Endothelial cell (in vitro differentiated cells): ENCODE measurements at places on chromosomes 7 and 10. TPM values are rescaled to one million over a fixed set of nuclear protein-coding genes. Genes with fewer than 3 reads are reported as not detected.
A peak's percentile ranks its signal among the peaks of the same experiment; 100 is the strongest.

GRCh38 chr10:49397036-49397999 lies 1.4 kb upstream of the DRGX start:
- no peak overlapping the region for H3K27ac ChIP-seq
- H3K27me3 ChIP-seq, result peaks cover 22% of the 10 kb centered on the region

The C7orf33 gene
- not detected for total RNA-seq

DNA sequence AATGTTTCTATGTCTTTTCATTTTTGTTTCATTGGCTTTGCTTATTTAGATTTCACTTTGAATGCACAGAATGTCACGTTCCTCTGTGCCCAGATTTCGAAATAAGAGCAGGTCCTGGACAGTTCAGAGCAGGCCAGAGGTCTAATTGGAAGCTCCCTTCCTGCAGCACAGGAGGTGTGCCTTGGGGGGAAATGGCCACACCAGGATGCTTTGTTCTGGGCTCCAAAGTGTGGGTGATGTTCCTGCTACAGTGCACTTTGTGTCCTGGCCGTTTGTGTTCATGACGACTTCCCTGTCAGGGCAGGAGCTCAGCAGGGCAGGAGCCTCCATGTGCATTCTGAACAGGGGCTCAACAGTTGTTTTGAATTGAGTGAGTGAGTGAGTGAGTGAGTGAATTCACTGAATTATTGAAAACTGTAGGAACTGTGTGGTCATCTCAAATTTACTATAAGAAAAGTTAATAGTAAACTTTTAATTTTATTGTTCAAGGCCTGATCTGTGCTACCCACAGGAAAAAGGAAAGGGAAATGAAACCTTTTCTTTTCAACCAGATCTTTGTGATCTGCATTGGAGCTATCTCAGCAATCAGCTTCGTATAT lies 109.5 kb upstream of the GJD4 start:
- peak; percentile 39 for DNase-seq
- peaks cover 17% of the 10 kb centered on the region for H3K36me3 ChIP-seq
- peak overlapping the region; percentile 96 for H3K27ac ChIP-seq
- H3K4me1 ChIP-seq, result peaks cover 71% of the 10 kb centered on the region
- H3K27me3 ChIP-seq, result peaks cover 14% of the 10 kb centered on the region

The METTL27 gene
- total RNA-seq, result 6.1 TPM

- H3K4me1 ChIP-seq, result no peaks in the 10 kb centered on the region
- H3K4me3 ChIP-seq, result no peak overlapping the region
- no peaks in the 10 kb centered on the region for H3K36me3 ChIP-seq
- no peak overlapping the region for H3K27ac ChIP-seq
- no peak for DNase-seq
Measured at GRCh38 chr10:115727129-115727528, 545.9 kb downstream of the GFRA1 start.

The TMEM106B gene
- 23.2 TPM for total RNA-seq

- H3K27ac ChIP-seq, result no peak overlapping the region
- DNase-seq, result no peak
- no peak overlapping the region for H3K4me3 ChIP-seq
- no peaks in the 10 kb centered on the region for H3K36me3 ChIP-seq
Measured at GRCh38 chr10:6072215-6072934, 10.2 kb upstream of the IL2RA start.

DNA sequence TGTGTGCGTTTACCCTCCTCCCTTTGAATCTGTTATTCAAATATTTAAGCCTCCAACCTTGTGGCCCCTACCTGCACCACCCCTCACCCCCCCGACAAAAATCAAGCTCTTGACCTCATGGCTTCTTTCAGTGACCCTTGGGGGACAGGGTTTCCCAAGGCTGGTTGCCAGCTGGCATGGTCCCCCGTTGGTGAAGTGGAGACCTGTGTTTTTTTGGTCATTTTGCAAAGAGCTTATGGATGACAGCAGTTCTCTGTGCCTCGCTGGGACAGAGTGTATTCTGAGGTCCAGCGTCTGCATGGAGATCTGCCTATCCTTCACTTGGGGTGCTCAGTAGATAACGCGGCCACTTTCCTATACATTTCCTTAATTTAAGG lies 111.0 kb downstream of the TCF7L2 start:
- peaks cover 3% of the 10 kb centered on the region for H3K27me3 ChIP-seq
- H3K4me3 ChIP-seq, result peak overlapping the region; percentile 8
- H3K36me3 ChIP-seq, result peaks cover 6% of the 10 kb centered on the region
- DNase-seq, result no peak

DNA sequence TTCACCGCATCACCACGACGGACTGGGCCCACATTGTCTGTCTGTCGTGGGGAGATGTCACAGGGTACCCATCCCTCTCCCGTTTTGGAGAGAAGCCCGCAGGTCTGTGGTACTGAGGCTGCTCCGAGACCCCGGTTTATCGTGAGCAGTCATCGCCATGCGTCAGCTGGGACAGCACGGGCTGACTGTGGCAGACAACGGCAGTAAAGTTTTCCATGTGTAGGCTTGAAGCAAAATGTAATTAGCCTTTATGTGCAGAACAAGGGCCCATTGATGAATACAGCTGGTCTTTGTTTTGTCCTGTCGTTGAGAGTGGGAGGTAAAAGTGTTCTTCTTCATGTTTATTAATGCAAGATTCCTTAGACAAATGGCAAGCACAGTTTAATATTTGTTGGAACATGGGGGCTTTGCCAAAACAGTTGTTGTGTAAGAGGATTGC lies 167.4 kb upstream of the SH2B2 start:
- peaks cover 5% of the 10 kb centered on the region for H3K27me3 ChIP-seq
- peaks cover 18% of the 10 kb centered on the region for H3K4me1 ChIP-seq
- no peak overlapping the region for H3K4me3 ChIP-seq
- H3K36me3 ChIP-seq, result peaks cover 25% of the 10 kb centered on the region
- no peak overlapping the region for H3K27ac ChIP-seq
- no peak for DNase-seq

GRCh38 chr10:86204421-86205305 lies 161.9 kb downstream of the GRID1 start:
- no peaks in the 10 kb centered on the region for H3K36me3 ChIP-seq
- no peak overlapping the region for H3K27ac ChIP-seq
- H3K4me1 ChIP-seq, result no peaks in the 10 kb centered on the region
- DNase-seq, result no peak

GRCh38 chr10:132311338-132311939 lies 3.7 kb upstream of the STK32C start:
- peaks cover 3% of the 10 kb centered on the region for H3K36me3 ChIP-seq
- H3K27ac ChIP-seq, result no peak overlapping the region
- peaks cover 21% of the 10 kb centered on the region for H3K27me3 ChIP-seq

The PDCD11 gene
- total RNA-seq, result 43.7 TPM

DNA sequence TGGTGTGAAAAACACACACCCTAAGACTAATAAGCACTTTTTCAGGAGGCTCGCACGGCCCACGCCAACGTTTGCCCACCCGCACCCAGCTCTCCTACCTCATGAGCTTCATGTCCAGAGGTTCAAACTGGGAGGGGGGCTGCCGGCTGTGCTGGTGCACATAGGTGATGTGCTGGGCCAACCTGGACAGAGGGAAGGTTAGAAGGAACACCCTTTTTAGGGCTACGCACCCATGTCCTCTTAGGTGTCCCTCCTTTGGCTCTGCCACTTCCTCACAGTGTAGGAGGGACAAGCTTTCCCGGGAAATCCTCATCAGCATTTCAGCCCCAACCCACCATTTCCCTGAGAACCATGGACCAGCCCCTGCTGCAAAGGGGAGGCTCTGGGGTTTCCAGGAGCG lies 5.9 kb downstream of the MCM7 start:
- H3K27me3 ChIP-seq, result peaks cover 48% of the 10 kb centered on the region
- DNase-seq, result no peak
- H3K36me3 ChIP-seq, result peaks cover 77% of the 10 kb centered on the region
- H3K27ac ChIP-seq, result peak overlapping the region; percentile 74
- peaks cover 68% of the 10 kb centered on the region for H3K4me1 ChIP-seq

The CWF19L1 gene
- 24.7 TPM for total RNA-seq

- H3K36me3 ChIP-seq, result no peaks in the 10 kb centered on the region
- no peak overlapping the region for H3K27ac ChIP-seq
- H3K4me3 ChIP-seq, result no peak overlapping the region
- DNase-seq, result no peak
Measured at GRCh38 chr10:74650613-74651012, 175.8 kb upstream of the KAT6B start.

DNA sequence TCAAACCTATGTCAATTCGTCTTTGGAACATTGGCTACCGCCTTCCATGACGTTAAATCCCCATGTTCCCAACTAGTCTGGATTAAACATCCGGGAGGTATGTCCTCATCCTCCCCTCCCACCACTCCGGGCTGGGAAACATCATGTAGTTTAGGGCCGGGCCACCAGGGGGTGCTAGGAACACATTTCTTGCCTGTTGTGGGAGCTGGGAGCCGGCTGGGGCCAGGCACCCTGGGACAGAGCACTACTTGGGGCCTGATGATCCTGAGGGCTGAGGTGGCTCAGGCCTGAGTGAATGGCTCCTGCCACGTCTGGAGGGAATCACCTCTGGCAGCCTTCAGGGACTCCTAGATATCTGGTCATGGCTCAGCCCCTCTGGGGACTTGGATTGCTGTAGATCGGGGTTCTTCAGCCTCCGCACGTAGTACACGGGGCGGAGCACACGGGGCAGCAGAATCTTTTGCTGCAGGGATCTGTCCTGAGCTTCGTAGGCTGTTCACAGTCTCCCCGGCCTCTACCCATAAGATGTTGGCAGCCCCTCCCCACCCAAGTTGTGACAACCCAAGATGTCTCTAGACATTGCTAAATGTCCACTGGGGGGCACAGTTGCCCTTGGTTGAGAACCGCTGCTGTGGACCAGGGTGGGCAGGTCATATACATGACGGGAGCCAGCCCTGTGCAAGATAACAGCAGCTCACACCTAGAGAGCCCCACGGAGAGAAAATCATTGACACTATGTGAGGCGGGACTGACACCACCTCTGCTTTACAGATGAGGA lies 141.2 kb upstream of the ZNF716 start:
- DNase-seq, result no peak
- no peak overlapping the region for H3K27ac ChIP-seq
- H3K36me3 ChIP-seq, result no peaks in the 10 kb centered on the region

- H3K4me3 ChIP-seq, result no peak overlapping the region
- peaks cover 3% of the 10 kb centered on the region for H3K27me3 ChIP-seq
- H3K27ac ChIP-seq, result no peak overlapping the region
- H3K4me1 ChIP-seq, result no peaks in the 10 kb centered on the region
- no peak for DNase-seq
- H3K36me3 ChIP-seq, result peaks cover 4% of the 10 kb centered on the region
Measured at GRCh38 chr10:44261710-44262455, 123.0 kb downstream of the CXCL12 start.

DNA sequence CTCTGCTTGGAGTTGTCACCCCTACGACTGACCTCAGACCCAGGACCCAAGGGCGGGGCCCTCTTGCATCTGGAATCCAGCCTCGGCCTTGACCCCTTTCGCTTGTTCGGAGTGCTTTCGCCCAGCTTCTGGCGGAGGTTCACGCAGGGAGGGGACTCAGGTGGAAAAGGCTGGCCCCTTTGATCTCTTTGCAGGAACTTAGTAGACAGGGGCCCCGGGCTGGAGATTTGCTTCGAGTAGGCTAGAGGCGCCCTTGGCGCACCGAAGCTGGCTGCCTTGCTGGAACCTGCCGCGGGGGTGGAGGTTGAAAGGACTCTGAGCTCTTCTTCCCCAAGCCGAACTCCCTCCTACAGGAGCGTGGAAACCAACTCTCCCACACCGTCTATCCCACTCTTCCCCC lies 255.1 kb downstream of the OTUD1 start:
- no peaks in the 10 kb centered on the region for H3K36me3 ChIP-seq
- peaks cover 12% of the 10 kb centered on the region for H3K27me3 ChIP-seq
- peak; percentile 33 for DNase-seq
- peak overlapping the region; percentile 84 for H3K4me3 ChIP-seq
- no peak overlapping the region for H3K27ac ChIP-seq

The SLC26A5 gene
- 3.0 TPM for total RNA-seq

DNA sequence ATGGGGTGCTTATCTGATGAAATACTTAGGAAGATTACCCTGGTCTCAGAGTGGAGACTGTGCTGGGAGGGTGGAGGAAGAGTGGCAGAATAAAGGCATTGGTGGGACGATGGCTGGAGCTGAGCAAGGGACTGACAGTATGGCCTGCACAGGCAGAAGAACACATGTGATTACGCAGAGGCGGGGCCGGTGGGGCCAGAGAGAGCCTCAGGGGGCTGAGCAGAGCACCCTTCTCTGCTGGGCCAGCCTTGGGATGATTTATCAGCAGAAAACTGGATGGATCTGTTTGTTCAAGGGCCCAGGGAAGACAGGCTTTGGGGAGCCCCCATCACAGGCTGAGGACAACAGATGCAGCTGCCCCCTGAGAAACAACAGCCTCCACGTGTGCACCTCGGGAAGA lies 272.1 kb downstream of the SDK1 start:
- no peak overlapping the region for H3K4me3 ChIP-seq
- peaks cover 2% of the 10 kb centered on the region for H3K27me3 ChIP-seq
- no peaks in the 10 kb centered on the region for H3K4me1 ChIP-seq
- H3K27ac ChIP-seq, result no peak overlapping the region

- no peak overlapping the region for H3K27ac ChIP-seq
- no peak for DNase-seq
- no peak overlapping the region for H3K4me3 ChIP-seq
- H3K4me1 ChIP-seq, result no peaks in the 10 kb centered on the region
- H3K36me3 ChIP-seq, result no peaks in the 10 kb centered on the region
Measured at GRCh38 chr7:19610194-19610943, 98.5 kb downstream of the POLR1F start.

GRCh38 chr10:84987039-84987438 lies 658.6 kb downstream of the CCSER2 start:
- no peak overlapping the region for H3K27ac ChIP-seq
- no peaks in the 10 kb centered on the region for H3K36me3 ChIP-seq
- no peaks in the 10 kb centered on the region for H3K27me3 ChIP-seq
- no peak overlapping the region for H3K4me3 ChIP-seq
- no peak for DNase-seq

DNA sequence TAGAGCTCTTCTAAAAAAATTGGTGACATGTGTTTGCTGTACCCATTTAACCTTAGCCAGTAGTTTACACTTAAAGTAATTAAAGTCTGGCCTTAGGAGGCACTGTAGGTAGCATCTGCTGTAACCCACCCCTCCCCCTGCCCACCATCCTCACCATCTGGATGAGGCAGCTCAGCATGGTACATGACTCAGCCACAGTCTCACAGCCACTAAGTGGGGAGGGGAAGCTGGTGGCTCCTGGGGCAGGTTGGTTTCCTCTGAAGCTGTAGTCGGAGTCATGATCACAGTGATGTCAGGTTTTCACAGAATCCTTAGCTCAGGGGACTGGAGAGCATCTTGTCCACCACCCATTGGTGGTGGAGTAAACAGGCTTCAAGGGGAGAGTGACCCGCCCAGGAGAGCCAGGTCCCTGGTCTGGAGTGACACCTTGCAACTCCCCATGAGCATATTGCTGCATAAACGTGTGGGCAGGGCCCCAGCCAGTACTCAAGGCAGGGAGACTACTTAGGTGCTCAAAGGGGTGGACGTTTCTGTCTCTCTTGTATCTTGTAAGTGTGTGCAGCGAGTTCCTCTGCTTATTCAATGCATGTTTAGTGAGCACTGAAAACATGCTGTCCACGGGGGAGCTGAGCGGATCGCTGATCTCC lies 125.9 kb downstream of the GRK5 start:
- H3K36me3 ChIP-seq, result peaks cover 58% of the 10 kb centered on the region
- peaks cover 27% of the 10 kb centered on the region for H3K27me3 ChIP-seq
- peaks cover 50% of the 10 kb centered on the region for H3K4me1 ChIP-seq
- H3K27ac ChIP-seq, result no peak overlapping the region

The CDH23 gene
- total RNA-seq, result 0.54 TPM

The PLXNA4 gene
- total RNA-seq, result 3.5 TPM

GRCh38 chr7:84248267-84248666 lies 53.7 kb upstream of the SEMA3A start:
- H3K4me1 ChIP-seq, result peaks cover 3% of the 10 kb centered on the region
- no peak overlapping the region for H3K27ac ChIP-seq
- no peaks in the 10 kb centered on the region for H3K36me3 ChIP-seq
- H3K4me3 ChIP-seq, result no peak overlapping the region
